NCI-H69 (cell line): ENCODE measurements at places on chromosomes 12 and 14.

GRCh38 chr14:30108975-30109700, 181.5 kb upstream of the PRKD1 start:
- DNase-seq = no peak

GRCh38 chr12:100427078-100427477, 46.6 kb upstream of the NR1H4 start:
- DNase-seq = no peak

- no peak for DNase-seq
Observed at GRCh38 chr14:95796788-95797187, 79.8 kb upstream of the TUNAR start.

- DNase-seq = no peak
Observed at GRCh38 chr14:31122098-31122611, 85.4 kb downstream of the HECTD1 start.

- no peak for DNase-seq
Observed at GRCh38 chr14:22532345-22533056, 56.5 kb downstream of the DAD1 start.
